NCI-H187 (cell line): ENCODE measurements at places on chromosomes 3 and 15.

GRCh38 chr3:139935866-139936817 is 1.2 kb downstream of the CLSTN2 start:
- DNase-seq: no peak

DNA sequence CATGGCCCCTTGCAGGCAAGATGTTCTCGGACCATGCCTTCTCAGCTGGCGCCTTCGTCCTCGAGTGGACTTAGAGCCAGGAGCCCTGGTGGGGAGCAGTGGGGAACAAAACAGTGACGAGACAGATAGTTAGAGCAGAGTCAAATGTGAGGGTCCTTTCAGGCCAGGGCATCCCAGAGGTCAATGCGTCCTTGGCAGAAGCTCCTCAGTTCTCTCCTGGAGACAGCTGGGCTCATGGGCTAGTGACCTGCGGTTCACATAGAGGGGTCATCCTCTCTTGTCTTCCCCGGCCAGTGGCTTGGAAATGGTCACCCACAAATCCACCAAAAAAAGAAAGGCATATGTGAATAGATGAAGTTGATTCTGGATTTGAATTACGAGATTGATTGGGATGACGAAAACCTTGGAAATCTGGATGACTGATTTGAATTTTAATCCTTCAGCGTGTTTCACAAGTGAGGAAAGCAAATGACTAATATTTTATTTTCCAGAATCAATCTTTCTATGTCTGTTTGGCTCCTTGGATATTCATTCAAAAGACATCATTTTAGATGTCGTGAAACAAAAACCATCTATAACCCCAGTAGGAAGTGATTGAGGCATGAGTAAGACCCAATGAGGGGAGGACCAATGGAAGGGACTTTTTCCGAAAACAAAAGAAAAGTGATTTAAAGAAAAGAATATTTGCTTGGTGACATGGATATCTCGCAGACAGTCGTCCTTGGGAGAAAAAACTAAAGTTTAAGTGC is 84.5 kb downstream of the ASB7 start:
- no peak for DNase-seq

DNA sequence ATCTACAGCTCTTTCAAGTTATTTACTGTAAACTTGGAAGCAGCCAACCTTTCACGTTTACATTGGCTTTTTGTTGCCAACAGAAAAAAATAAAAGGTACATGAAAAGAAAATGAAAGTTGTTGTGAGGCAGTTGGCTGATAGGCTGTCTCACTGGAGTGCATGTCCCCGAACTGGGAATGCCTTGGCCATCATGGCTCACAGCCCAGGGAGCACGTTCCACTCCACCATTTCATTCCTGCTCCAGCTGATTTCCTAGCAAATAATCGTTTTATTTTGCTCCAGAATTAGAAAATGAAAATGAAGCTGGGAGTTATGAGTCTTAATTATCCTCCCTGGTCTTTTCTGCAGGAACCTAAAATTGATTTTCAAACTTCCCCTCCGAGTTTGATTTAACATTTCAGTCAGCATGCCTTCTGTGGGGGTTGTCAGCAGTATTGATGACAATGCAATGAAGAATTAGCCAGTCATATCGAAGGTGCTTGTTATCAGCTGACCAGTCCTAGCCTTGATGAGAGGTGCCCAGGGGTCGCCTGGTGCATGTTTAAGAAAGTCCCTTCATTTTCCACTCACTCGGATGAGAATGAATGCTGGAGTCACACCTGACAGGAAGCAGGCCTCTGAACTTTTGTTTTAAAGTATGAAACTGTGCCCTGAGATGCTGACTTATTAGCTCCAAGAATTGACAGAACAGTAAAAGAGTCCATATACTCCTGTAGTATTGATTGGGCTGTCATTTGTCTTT is 293.7 kb upstream of the TRIM42 start:
- no peak for DNase-seq

DNA sequence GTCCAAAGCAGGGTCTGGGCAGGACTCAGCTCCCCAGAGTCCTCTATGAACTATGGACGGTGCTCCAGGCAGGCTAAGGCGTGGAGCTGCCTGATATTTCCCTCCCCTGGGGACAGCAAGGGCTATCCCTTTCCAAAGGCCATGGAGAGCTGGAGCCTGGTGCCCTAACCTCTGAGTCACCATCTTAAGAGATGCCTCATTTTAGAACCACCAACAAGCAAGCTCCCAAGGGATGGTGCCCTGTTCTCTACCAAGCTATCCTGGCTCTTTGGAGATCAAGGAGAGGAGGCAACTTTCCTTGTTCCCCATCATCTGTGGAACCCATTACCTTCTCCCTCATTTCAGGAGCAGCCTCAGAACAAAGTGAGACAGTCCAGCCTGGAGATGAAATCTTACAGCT is 15.7 kb downstream of the STARD5 start:
- no peak for DNase-seq

GRCh38 chr3:90080988-90081387 is 973.6 kb downstream of the EPHA3 start:
- no peak for DNase-seq

DNA sequence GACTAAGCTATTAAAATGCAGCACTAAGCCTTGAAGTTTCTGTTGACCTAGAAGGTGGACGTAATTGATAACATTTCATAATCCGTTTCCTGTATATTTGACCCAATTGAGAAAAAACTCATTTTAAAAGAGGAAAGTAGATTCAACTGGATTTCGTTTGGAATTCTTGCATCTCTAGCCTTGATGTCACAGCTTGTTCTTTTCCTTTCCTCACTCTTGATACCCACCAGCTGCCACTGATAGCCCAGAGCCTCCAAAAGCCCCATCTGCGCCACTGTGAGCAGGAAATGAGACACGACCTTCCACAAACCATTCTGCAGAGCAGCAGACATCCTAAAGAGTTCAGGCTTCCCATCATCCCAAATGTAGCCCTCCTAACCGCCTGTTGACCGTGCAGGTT is 61.8 kb downstream of the FOXB1 start:
- DNase-seq: no peak

DNA sequence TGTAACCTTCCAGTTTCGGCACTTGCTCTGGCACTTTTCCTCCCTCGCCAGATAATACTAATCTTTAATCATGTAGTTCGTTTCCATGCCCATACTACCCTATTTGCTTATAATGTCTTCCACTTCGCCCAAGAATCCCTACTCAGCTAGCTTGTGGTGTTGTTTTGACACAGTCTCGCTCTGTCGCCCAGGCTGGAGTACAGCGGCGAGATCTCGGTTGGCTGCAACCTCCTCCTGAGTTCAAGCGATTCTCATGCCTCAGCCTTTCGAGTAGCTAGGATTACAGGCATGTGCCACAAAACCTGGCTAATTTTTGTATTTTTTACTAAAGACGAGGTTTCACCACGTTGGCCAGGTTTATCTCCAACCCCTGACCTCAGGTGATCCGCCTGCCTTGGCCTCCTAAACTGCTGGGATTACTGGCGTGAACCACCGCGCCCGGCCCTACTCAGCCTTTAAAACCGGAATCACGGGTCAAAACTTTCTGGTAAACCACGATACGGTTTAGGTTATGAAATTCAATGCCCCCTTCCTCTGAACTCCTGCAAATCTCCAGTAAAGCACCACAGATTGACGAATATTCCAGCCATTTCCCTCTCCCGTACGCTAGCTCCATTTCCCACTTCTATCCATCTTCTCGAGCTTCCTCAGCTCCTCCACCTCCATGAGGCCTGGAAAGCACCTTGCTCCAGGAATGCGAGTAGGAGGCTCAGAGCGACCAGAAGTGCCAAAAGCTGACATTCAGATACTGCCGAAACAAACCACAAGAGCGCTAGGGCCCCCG is 878 bp upstream of the RAD51 start:
- no peak for DNase-seq

DNA sequence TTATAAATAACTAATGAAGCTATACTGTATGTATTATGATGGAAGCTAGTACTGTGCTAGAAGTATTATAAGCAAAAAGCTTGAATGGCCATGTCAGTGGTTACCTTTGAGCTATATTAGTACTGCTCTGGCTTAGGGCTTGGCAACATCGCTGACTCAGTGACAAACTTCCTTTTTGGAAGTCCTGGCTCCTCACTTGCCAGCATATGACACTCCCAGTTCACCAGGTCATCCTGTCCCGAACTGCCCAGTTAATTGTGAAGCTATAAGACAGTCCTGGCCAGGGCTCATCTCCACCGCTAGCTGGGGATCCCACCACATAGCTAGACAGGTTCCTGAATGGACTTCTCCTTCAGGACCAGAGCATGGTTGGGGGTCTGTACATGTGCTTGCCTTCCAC is 31.9 kb downstream of the RAB8B start:
- DNase-seq: no peak

- DNase-seq: no peak
Measured at GRCh38 chr3:27224197-27224596, 145.0 kb downstream of the NEK10 start.

- no peak for DNase-seq
Measured at GRCh38 chr15:74995779-74996765, 709 bp downstream of the SCAMP5 start.

- DNase-seq: no peak
Measured at GRCh38 chr3:157816896-157817295, 289.3 kb downstream of the SHOX2 start.

DNA sequence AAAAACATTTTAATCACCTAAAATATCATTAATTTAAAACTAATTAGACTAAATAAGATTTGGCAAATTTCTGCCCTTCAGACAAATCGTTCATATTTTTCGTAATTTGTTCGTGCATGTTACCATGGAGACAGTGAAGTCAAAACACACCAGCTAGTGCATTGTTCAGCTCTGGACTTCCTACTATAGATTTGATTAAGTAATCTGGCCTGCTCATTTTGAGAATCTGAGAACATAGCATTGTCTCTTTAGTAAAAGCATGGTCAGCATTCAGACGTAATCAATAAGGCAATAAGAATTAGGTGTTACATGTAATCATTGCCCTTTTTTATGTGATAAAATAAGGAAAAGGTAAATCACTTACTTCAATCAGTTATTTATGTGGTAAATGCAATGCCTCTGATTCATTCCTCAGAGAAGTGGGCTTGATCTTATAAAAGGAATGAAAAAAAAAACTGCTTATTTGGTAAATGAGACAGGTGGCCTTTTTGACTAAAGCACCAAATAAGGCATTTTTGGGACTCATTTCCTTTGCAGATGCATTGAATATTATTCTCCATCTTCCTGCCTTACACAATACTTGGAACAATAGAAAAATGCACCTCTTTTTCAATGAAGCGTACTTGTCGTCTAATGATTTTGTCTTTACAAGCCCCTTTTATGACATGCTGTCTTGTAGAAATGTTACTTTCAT is 84.5 kb upstream of the FNDC3B start:
- no peak for DNase-seq

DNA sequence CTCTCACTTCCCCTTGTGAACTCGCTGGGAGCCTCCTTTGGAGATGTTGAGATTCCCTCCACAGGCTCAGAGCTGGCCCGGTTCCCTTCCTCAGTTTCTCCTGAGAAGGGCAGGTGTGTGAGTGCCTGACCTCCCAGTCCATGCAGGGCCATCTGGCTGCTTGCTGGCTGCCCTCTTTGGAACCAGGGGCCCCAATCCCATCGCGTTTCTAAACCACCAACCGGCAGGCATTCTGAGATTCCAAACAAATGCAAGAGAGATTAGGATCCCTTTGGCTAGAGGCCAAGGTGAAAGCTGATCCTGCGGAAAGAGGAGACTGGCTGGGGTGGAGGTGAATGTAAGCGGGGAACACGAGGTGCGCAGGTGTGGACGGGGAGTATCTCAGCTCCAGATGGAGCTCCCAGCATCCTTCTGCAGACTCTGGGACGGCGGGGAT is 2.9 kb upstream of the PRRT3 start:
- DNase-seq: peak; percentile 43

- no peak for DNase-seq
Measured at GRCh38 chr3:20857636-20858035, 671.6 kb upstream of the SGO1 start.

DNA sequence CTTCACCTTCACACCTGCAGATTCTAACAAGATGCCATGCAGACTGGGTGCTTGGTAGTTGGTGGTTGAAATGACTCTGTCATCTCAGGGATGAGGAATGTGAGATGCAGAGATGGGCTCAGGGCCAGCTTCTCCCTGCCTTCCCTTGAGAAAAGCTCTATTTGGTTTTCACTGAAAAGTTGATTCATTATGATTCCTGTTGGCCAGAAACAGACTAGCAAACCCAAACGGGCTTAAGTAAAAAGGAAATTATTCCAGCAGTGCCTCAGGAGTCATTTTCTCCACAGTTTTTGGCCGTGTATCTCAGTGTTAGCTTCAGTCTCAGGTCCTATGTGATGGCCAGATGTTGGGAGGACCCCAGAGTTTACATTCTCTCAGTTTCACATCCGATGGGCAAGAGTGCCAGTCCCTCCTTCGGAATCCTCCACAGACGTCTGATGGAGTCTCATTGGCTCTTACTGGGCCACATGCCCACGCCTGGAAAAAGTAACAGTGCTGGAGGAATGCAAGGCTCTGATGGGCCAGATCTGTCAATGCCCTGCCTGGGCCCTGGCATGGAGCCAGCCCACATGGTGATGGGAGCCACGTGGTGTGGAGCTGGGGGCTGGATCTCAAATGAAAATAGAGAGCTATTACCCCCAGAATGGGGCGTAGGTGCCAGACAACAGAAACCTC is 22.3 kb upstream of the SACM1L start:
- no peak for DNase-seq

- DNase-seq: no peak
Measured at GRCh38 chr3:150494411-150494977, 51.8 kb downstream of the SERP1 start.

- DNase-seq: no peak
Measured at GRCh38 chr15:94033014-94033682, 198.2 kb upstream of the MCTP2 start.

DNA sequence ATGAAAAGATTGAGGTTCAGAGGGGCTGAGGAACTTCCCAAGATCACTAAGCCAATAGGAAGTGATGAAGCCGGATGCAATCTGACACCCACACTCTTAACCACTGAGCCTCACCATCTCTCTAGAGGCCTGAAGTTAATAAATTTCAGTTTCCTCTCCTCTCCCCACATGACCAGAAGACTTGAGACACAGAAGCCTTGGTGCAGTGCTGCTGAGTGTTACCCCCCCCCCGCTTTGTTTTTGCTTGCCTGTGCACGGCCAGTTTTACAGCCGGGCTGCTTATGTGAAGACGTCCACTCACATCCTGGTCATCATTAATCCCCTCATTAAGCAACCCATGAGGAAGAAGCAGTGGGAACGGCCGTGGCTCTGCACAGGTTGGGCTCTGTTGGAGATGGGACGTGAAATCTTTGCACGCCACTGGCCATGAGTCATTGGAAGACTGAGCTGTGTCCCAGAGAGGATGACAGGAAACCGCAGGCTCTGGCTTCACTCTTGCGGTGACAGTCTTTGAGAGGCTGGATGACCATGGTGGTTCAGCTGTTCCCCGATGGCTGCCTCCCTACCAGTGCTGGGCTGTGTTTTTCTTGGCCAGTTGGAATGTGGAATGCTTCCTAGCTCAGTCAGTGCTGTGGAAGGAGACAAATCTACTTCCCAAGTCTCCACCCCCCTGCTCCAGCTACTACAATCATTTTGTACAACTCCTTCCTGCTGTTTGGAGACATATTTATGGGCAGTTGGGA is 232.6 kb upstream of the LRTM1 start:
- no peak for DNase-seq

GRCh38 chr3:156577736-156578135 is 22.8 kb upstream of the SSR3 start:
- no peak for DNase-seq

- no peak for DNase-seq
Measured at GRCh38 chr3:58900386-58900785, 149.4 kb downstream of the CFAP20DC start.

- no peak for DNase-seq
Measured at GRCh38 chr15:80991421-80991820, 1.8 kb upstream of the MESD start.

- no peak for DNase-seq
Measured at GRCh38 chr15:62753518-62754221, 288.9 kb upstream of the TPM1 start.

GRCh38 chr3:55408193-55408826 is 78.8 kb downstream of the WNT5A start:
- no peak for DNase-seq
